SK-MEL-5 (cell line): ENCODE measurements at places on chromosomes 16 and 17. TPM values are rescaled to one million over a fixed set of nuclear protein-coding genes. Genes with fewer than 3 reads are reported as not detected.

DNA sequence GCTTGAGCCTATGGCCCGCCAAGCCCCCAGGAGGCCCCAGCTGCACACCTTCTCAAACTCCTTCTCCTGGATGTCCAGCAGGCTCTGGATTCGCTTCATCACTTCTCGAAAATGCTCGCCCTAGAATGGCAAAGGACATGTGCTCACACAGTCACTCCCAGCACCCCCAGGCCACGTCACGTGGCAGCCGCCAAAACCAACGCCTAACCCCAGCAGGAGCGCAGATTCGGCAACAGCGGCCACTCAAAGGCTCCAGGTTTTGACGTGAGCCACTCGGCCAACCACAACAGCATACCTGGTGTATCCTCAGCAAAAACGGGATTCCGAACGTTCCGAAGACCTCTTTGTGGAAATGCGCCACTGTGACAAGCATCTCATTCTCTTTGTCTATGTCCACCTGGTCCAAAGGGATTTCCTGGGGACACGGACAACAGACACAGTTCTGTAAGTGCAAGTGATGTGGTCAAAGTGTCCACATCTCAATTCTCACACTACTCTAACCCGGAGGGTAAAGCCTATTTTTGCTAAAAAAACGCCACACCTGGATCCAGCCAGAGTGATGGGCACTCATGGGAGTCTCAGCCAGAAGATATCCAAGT lies 12.7 kb downstream of the LITAFD start:
- no peak for DNase-seq

CRHR1 gene
- 0.27 and 0.48 TPM in 2 replicates for total RNA-seq

DNA sequence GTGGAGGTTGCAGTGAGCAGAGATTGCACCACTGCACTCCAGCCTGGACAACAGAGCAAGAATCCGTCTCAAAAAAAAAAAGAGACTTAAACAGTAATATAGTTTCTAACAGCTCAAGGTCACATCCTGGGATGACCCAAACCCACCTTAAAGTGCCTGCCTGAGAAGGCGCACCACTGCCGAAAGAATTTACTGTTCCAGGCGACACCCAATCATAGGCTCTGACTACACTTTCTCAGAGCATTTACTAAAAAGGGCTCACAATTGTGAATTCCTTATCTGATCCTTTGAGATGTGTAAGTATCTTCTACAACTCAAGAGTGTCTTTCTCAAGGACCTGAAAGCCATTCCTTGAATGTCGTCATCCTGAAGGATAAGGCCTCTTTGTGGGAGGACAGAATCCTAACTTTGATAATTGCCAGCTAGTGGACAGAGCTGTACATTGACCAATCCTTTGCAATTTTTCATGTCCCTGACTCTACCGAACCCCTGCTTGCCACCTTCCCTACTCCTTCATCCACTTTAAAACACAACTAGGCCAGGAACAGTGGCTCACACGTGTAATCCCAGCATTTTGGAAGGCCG lies 2.6 kb upstream of the ST3GAL2 start:
- peak; percentile 79 for DNase-seq

JPT2 gene
- total RNA-seq: 45.5 and 48.5 TPM in 2 replicates

DNA sequence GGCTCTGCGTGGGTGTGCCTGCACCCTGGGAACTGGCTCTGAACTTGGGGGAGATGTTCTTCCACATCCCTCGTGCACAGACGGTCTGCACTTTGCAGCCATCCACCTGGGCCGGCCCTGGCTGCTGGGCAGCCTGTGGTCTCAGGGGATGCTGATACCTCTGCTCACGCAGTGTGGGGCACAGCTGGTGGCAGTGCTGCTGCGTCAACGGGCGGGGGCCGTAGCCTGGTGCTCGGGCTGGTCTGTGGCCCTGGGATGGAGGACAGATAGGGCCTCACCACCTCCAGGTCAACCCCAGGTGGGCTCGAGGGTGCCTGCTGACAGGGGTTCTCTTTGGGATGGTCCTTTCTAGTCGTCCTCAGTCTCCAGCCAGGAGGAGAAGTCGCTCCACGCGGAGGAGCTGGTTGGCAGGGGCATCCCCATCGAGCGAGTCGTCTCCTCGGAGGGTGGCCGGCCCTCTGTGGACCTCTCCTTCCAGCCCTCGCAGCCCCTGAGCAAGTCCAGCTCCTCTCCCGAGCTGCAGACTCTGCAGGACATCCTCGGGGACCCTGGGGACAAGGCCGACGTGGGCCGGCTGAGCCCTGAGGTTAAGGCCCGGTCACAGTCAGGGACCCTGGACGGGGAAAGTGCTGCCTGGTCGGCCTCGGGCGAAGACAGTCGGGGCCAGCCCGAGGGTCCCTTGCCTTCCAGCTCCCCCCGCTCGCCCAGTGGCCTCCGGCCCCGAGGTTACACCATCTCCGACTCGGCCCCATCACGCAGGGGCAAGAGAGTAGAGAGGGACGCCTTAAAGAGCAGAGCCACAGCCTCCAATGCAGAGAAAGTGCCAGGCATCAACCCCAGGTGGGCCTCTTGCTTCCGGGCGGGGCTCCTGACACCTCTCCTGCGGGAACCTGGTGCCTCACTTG lies 36.3 kb downstream of the TSC2 start:
- DNase-seq: no peak

SNX20 gene
- not detected in 2 replicates for total RNA-seq

GRCh38 chr16:61460020-61460419 lies 576.2 kb downstream of the CDH8 start:
- DNase-seq: no peak

HSPB9 gene
- not detected in 2 replicates for total RNA-seq
